ENCODE measurements at places on chromosomes 11 and 22. TPM values are rescaled to one million over a fixed set of nuclear protein-coding genes. Genes with fewer than 3 reads are reported as not detected.

DNA sequence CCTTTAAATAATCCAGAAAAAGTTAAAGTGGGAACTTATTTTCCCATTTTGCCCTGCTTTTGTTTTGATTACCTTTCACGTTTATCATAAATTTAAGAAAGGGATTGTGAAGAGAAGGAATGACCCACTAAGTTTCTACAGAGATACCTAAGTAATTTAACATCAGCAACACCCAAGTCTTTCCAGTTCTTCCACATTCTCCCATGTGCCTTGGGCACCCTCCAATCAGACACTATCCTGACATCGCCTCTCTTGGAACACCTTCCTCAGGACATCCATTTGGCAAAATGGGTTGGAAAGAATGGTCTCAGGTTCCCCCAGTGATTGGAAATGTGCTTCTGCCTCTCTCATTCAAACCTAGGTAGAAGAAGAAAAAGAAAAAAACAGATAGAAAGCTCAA lies 6.3 kb downstream of the BBOX1 start:
- no peak for DNase-seq

DNA sequence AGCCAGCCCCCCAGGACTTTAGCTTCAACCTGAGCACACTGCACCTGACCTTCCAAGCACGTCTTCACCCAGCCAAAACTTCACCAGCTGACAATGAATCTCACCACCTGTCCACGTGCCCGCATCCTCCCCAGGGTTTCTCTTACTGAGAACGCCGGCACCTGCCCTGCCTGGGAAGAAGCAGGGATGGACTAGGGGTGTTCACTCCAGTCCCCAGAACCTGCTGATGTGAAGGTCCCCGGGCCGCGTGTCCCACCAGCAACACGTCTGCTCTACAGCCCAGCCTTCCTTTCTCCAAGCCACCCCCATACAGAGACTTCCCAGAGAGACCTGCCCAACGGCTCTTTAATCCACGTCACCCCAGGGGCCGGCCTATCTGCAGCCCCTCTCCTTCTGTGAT lies 12.8 kb downstream of the CPT1A start:
- no peak for DNase-seq

- DNase-seq = no peak
Measured at GRCh38 chr11:77471558-77472193, 2.2 kb downstream of the PAK1 start.

DNA sequence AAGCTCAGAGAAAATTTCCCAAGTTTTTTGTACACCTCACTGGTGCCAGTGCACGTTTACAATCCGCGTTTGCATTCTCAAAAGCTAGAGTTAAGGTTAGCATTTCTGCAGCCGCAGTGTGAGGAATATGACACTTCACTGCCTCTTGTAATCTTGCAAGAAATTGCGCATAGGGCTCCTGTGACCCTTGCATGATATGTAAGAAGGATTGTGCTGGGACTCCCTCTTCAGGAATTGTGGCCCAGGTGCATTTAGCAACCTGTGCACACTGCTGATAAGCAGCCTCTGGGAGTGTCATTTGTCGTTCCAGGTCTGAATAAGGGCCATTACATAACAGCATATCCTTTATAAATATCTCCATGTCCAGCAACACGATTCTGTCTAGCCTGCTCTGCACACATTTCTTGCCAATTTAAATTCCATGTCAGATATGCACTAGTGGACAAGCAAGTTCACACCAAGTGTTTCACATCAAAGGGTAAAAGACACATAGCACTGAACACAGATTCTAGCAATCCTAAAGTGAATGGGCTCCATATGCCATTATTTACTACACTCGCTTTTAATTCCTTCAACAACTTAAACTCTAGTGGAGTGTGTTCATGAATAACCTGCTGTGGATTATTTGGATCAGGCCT lies 69.2 kb upstream of the INCENP start:
- DNase-seq = peak; percentile 10

- no peak for DNase-seq
Measured at GRCh38 chr11:33268945-33269540, 11.9 kb downstream of the HIPK3 start.

MMP11 gene
- 2.2 TPM for total RNA-seq

GRCh38 chr11:111162305-111162704 lies 83.2 kb upstream of the POU2AF2 start:
- peak; percentile 41 for DNase-seq

SYNGR1 gene
- total RNA-seq = 25.3 TPM
